Smooth muscle cell of the brain vasculature (primary cell): ENCODE measurements at places on chromosomes 12 and 14.
A peak's percentile ranks its signal among the peaks of the same experiment; 100 is the strongest.

DNA sequence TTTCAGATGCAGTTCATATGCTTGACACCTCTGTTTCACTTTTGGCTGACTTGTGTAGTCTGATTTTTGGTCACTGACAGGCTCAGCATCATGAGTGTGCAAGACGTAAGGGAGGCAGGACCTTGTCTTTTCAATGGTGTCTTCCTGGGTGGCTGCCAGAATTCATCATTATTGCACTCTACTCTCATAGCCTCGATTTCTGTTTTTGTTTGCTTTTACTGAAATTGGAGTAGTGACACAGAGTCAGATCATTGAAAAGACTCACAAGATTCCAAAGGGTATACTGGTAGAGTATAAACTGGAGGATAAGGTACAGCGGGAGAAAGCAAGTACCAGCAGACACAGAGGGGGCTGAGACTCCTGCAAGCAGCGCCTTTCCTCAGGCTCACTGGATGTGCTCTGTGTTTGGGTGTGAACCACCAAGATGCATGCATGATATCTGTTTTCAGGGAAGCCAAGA is 126.3 kb upstream of the FGD4 start:
- no peak for DNase-seq

DNA sequence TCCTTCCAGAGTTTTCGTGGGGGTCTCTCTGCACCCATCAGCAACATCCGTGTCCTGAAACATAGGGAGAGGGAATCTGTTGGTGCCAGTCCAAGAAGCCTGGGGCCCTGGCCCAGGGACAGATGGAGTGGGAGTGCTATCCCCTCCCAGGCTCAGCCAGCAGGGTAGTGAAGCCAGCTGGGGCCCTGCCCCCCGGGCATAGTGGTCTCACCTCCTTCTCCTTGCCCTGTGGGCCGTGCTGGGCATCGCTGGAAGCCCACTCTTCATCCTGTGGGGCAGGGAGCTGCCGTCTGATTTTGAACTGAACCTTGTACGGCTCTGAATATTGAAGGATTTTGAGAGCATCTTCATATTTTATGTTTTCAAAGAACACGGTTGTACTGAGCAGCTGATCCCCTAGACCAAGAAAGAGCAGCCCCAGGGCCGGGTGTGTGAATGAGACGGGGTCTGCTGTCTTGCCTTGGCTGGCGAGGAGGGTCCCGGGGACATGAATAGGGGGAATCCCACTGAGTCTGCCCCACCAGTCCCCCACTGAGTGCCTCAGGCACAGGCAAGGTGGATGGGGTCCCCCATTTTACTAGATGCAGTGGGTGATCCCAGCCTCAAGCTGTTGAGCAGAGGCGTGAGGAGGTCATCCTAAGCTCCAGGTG is 23.3 kb downstream of the AHNAK2 start:
- DNase-seq, result no peak

DNA sequence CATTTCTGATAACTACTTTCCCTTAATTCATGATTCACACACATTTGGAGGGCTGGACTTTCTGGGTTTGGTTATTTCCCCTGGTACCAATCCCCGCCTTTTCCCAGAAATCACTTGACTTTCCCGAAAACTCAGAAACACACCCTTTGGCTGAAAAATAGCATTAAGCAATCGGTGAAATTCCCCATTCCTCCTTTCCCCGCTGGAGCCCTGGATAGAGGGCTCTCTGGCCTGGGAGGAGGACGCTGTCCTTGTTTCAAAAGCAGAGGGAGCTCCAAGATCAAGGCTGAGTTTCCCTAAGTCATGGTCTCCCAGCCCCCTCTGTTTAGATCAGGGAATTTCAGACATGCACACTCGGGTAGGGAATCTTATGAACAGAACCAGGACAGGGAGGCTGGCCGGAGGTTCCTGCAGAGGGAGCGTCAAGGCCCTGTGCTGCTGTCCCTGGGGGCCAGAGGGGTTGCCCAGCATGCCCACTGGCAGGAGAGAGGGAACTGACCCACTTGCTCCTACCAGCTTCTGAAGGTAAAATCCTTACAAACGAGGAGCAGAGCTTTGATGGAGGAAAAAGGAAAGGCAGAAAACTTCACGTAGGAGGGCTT is at the start of gene C1S:
Gene C1S (plus strand): TSS at position 366 of the 602 bp plus-strand sequence. CDS start 1,195 bp downstream, outside the sequence.
- DNase-seq, result peak; percentile 92

DNA sequence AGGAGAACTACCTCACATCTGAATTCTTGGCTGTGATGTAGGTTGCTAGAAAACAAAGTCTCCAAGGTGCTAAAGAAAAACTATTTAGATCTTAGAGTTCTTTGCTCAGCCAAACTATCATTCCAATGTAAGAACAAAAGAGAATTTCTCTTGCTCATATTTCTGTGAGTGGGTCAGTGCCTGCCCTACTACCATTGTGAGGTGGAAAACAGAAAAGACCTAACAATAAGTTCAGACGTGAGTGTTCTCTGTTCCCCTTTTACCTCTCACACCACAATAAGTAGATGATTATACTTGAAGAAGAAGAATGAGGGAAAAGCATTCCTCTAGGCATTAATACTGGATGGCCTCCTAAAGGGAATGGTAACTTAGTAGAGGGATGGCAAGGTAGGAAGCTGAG is 187.4 kb upstream of the KITLG start:
- no peak for DNase-seq
